ENCODE measurements at places on chromosomes 12 and 14.

GRCh38 chr14:68203871-68204270, 384.3 kb downstream of the RAD51B start:
- no peak for DNase-seq

GRCh38 chr14:61611880-61612630, 83.3 kb upstream of the HIF1A start:
- DNase-seq = no peak

DNA sequence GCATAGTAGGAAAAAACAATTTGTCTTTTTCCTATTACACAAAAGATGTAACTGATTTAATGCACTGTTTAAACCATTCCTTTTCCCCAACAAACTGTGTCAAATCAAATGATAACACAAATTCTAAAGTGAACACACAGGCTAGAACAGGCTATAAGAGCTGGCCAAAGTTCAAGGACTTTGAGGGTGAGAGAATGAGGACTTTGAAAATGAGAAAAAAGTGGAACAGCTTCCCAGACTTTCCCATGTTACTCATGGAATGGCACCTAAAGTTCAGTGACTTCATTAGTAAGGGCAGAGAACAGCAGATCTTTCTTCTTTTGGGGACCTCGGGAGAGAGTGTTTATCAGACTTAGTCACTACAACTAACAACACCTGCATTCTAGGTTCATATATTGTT, 22.6 kb downstream of the TMEM253 start:
- DNase-seq = no peak

- no peak for DNase-seq
Measured at GRCh38 chr12:40181490-40181889, 43.3 kb upstream of the LRRK2 start.

DNA sequence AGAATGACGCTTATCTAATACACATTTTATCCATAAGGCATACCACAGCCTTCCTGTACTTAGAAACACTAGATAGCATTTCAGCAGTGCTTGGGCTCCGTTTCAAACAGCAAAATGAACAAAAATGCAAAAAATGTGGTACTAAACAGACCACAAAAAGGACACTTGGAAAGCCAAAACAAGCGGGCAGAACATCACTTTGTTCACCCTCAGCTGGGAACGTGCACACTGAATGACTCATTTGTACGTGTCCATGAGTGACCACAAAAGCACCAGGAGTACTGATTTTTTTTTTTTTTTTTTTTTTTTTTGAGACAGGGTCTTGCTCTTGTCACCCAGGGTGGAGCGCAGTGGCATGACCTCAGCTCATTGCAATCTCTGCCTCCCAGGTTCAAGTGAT, 8.9 kb upstream of the FOXN3 start:
- DNase-seq = no peak

GRCh38 chr14:52069307-52070050, 620 bp upstream of the NID2 start:
- DNase-seq = no peak

DNA sequence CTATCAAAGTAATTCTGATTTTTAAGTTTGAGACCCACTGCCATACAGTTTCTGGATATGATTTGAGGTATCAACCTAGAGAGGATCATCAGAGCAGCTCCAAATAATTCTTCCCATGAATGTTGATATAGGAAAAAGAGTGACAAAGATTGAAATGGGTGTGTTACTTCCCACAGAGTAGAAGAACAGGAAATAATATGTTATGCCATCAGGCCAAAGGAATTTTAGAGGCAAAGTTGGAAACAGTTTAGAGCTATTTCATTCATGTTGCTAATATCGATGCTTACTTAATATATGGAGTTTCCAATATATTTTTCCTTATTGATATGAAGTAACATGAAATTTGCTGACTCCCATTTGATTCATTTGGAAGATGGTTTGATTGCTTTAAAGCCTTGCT, 8.9 kb upstream of the MSRB3 start:
- no peak for DNase-seq

DNA sequence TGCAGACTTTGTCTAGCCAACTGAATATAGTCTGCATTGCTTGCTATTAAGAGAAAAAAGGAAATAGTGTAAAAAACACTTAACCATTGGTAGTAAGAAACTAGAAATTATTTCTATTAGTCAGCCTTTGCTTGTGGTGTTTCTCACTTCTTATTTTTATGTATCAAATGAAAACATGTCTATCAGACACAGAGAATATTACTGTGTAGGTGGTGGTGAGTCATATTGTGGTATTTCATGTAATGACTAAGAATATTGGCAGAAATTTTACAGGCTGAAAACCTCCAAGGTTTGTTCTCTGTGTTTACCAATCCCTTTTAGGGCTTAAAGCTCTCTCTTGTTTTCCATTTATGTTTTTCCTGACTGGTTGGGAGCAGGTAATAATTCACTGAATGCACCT, 87.2 kb downstream of the DAAM1 start:
- DNase-seq = no peak

- DNase-seq = no peak
Measured at GRCh38 chr14:66758031-66758613, 250.2 kb downstream of the GPHN start.

DNA sequence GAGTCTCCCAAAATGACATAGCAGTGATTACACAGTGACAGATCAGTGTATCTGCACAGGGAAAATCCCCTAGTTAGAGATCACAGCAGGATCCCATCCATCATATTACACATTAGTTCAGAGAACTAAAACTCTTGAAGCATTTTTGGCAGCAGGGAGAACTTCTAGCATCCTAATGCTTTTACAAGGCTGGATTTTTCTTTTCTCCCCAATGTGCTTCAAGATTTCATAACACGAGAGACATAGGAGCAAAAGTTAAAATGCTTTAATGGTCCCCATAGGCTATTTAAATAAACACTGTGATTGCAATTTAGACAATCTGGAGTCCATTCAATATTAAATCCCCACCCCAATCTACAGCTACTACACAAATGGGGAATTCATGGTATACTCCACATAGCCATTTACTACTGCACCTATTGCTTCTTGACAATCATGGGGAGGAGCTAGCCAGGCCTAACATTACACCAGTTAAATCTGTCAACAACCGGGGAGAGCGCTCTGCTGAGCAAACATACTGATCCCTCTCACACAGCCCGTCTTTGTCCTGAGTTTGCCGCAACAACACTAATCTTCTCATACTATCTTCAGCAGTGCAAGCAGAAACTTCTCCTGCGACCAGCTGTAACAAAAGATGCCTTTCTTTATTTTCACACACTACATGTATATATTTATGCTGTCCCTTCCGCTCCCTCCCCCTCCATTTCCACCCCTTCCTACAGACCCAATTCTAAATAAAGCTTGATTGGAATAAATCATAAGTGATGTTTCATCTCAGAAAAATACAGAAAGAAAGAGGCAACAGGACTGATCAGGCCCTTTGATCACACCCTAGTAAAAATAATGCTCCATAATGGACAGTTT, 120.3 kb upstream of the SOX5 start:
- DNase-seq = no peak

DNA sequence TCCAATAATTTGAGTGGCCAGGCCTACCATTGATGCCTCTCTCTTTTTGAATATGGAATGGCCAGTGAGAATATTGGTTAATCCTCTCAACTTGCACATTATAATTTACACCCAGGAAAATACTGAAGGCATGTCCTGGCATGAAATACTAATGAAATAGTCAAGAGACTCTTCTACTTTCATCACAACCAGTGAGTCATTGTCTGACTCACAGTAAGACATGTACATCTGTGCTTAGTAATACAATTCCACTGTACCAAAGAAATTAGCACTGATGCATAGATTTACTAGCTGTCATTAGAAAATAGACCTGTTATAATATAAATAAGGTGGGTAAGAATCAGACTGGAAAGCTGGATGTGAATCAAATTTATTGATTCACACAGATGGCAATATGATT, 31.6 kb downstream of the KCNC2 start:
- no peak for DNase-seq

- no peak for DNase-seq
Measured at GRCh38 chr12:88325076-88325815, 183.1 kb downstream of the TMTC3 start.

GRCh38 chr14:51870606-51871005, 10.2 kb downstream of the GNG2 start:
- DNase-seq = no peak

DNA sequence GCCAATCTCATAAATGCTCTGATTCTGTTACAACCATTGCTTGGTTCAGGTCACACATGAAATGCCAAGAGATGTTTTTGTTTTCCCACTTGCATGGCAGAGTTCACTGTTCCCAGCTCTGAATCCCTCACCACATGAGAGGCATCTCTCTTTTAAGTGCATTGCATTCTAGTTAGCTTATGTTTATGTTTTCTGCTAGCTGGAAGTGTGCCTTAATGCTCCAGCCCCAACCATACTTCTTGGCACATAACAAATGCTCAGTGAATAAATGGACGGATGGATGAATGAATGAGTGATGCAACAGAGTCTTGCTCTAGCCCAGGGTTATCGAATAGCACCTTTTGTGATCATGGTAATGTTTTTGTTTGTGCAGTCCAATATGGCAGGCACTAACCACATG, 197.3 kb downstream of the PPM1H start:
- no peak for DNase-seq

GRCh38 chr14:72616294-72616693, 277.6 kb downstream of the DPF3 start:
- no peak for DNase-seq

- DNase-seq = no peak
Measured at GRCh38 chr14:60242429-60242828, 6.6 kb upstream of the PPM1A start.

DNA sequence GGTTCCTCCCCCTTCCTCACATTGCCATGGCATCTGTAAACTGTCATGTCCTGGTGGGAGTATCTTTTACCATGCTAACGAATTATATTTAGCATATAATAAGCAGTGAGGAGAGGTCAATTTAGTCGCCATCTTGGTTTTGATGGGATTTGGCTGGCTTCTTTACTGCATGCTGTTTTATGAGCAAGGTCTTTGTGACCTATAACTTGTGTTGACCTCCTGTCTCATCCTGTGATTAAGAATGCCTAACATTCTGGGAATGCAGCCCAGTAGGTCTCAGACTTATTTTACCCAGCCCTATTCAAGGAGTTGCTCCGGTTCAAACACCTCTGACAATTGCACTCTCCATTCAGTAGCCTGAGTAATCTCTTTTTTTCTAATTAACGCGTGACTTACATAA, 2.1 kb upstream of the EIF4B start:
- DNase-seq = no peak

GRCh38 chr14:76904100-76904739, 78.0 kb downstream of the LRRC74A start:
- DNase-seq = no peak

DNA sequence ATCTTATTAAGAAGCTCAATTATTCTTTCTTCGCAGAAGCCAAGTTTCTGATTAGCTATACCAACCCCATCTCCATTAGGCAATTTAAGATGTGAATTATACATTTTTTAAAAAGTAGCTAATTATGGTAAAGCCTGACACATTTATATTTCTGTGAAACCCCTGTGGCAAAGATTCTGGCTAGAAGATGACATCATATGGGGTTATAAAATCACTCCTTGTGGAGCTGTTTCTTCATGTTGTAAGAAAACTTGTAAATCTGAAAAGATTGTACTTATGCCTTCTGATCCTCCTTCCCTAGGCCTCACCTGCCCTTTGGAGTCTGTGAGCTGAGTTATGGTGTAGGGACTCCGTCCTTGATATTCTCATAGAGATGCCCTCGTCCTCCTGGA, 78.1 kb downstream of the CHST11 start:
- DNase-seq = no peak

- no peak for DNase-seq
Measured at GRCh38 chr12:126966498-126966897, 1300.5 kb upstream of the TMEM132C start.

DNA sequence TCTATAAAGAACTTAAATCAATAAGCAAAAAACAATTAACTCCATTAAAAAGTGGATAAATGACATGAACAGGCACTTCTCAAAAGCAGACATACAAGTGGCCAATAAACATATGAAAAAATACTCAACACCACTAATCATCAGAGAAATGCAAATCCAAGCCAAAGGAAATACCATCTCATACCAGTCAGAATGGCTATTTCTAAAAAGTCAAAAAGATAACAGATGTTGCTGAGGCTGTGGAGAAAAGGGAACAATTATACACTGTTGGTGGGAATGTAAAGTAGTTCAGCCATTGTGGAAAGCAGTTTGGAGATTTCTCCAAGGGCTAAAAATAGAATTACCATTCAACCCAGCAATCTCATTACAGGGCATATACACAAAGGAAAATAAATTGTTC, 234.5 kb upstream of the PLXNC1 start:
- no peak for DNase-seq

- DNase-seq = no peak
Measured at GRCh38 chr14:87434680-87435079, 558.3 kb downstream of the GALC start.

DNA sequence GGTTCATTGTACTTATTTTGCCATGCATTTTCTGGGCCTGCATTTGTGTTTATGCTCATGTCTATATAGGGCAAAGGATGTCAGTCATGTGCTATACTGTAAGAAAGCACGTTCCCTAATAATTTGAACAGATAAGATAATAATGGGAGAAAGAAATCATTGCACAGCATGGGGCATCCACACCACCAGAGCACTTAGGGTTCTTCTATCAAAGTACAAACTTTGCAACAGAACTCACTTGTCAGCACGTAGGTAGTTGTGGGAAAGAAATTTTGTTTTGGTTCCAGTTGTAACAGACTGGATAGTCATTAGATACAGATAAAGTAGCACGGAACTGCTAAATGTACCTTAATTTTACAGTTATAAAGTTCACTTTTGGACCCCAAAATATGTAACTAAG, 10.1 kb downstream of the PPP1CC start:
- DNase-seq = no peak

GRCh38 chr14:66360366-66360926, 125.7 kb upstream of the CCDC196 start:
- DNase-seq = no peak

- DNase-seq = no peak
Measured at GRCh38 chr14:26984311-26985177, 386.7 kb upstream of the NOVA1 start.

GRCh38 chr14:53127151-53127550, 26.0 kb downstream of the DDHD1 start:
- no peak for DNase-seq

DNA sequence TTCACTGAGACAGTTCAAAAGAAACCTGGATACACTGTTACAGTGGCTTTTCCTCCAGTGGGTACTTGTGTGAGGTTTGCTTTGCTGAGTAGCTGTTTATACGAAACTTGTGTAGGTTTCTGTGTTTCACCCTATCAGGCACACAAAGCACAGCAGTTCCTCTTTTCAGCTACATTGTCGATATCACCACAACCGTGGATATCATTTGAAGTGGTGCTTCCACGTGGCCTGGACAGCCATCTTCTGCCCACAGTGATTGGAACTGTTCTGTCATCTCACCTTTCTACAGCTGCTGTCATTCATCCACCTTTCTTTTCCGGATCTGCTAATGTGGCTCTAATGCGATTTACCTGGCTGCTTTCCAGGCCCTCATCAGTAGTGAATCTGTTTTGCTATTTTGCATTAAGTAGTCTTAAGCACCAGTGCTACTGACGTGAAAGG, 368.8 kb downstream of the SYT1 start:
- DNase-seq = no peak

Measured in effector CD4-positive, alpha-beta T cell (primary cell).